ACHN (cell line): ENCODE measurements at places on chromosomes 12 and 14.

DNA sequence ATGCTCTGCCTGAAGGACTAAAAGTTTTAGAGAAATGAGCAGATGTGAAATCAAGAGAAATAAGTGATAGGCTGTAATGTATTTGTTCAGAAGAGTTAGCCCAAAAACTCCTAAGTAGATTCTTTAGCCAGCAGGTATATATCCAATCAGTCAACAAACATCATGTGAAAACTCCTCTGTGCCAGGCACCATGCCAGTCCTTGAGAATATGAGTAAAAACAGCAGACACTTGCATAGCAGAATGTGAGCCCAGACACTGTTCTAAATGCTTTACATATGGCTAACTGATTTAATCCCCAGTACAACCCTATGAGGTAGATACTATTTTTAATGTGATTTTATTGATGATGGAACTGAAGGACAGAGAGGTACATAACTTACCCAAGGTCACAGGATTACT, 329.8 kb downstream of the PAWR start:
- no peak for DNase-seq

GRCh38 chr12:46998811-46999368, 80.5 kb upstream of the PCED1B start:
- no peak for DNase-seq

GRCh38 chr14:103846543-103847450, 578 bp downstream of the PPP1R13B start:
- peak; percentile 38 for DNase-seq

- no peak for DNase-seq
Measured at GRCh38 chr14:32327255-32327961, 1.7 kb upstream of the AKAP6 start.

- no peak for DNase-seq
Measured at GRCh38 chr14:23402296-23403138, 5.6 kb downstream of the MYH6 start.

DNA sequence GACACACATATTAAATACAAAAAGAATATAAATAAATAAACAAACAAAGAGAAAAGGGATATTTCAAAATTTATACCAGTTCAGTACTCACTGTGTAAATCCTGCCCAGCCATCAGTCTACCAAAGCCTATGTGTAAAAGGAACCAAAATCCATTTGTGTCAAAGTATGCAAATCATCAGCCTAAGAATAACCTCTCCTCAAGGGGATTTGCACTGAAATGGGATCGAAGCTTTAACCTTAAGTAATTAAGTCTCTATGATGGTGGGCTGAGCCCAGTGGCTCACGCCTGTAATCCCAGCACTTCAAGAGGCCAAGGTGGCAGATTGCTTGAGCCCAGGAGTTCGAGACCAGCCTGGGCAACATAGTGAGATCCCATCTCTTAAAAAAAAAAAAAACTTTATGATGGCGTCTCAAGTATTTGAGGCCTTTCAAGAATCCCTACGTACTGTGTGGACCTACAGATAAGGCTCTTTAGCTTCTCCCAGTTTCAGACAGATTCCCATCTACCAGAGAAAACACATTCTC, 57.8 kb upstream of the METAP2 start:
- no peak for DNase-seq

DNA sequence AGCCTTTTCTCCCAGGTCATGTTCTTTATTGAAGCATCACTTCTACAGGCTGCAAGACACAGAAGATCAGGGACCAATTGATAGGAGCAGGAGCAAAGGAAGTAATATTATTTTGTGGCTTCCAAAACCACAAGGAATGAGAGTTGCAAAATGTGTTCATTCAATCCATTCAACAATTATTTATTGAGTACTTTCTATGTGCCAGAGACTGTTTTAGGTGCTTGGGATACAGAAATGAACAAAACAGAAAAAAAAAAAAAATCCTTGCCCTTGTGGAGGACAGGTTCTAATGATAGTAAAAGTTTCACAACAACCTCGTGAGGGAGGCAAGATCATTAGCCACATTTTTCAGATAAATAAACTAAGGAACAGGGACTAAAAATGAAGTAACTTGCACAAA, 20.1 kb upstream of the DACT1 start:
- DNase-seq, result no peak

DNA sequence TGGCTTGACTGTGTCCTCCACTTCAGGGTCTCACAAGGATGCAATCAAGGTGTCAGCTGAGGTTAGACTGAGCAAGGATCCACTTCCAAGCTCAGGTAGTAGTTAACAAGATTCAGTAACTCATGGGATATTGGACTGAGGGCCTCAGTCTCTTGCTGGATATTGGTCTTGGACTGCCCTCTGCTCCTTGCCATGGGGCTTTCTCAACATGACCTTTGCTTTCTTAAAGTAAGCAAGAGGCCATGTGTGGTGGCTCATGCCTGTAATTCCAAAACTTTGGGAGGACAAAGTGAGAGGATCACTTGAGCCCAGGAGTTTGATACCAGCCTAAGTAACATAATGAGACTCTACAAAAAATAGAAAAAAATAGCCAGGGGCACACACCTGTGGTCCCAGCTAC, 231.3 kb upstream of the AMIGO2 start:
- DNase-seq, result no peak

GRCh38 chr12:109994401-109995175, 1.6 kb downstream of the GIT2 start:
- DNase-seq, result no peak

DNA sequence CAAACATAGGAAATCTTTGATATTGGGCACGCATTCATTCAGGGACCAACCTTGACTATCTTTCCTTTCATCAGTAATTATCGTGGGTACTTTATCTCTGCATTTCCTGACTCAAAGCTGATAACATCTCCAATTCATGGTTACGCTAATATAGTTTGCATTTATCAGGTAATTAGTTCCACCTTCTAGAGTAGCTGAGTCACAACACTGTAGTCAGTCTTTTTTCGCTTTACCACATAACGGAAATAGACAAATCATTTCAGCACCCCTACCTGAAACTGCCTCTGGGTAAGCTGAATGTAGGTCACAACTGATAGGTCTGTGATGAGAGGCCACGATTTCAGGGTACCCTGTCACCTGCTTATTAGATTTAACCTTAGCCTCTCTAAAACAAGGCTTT, 36.7 kb upstream of the IL22 start:
- no peak for DNase-seq

DNA sequence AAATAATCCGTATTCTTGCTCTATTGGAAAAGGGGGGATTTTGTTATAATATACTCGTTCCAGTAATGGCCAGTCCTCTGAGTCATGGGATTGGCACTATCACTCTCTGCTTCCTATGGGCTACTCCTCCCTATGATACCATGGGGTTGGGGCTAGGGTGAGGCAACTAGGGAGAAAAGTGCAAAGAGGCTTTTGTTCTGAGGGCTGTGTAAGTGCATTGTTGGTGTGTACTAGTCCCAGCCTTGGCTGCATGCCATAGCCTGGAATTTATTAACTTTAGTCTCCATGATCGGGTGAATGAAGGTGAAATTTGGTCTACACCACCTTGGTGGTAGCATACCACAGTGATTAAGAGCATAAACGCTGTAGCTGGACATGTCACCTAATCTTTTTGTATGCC, 247.6 kb downstream of the RPAP3 start:
- DNase-seq, result no peak

DNA sequence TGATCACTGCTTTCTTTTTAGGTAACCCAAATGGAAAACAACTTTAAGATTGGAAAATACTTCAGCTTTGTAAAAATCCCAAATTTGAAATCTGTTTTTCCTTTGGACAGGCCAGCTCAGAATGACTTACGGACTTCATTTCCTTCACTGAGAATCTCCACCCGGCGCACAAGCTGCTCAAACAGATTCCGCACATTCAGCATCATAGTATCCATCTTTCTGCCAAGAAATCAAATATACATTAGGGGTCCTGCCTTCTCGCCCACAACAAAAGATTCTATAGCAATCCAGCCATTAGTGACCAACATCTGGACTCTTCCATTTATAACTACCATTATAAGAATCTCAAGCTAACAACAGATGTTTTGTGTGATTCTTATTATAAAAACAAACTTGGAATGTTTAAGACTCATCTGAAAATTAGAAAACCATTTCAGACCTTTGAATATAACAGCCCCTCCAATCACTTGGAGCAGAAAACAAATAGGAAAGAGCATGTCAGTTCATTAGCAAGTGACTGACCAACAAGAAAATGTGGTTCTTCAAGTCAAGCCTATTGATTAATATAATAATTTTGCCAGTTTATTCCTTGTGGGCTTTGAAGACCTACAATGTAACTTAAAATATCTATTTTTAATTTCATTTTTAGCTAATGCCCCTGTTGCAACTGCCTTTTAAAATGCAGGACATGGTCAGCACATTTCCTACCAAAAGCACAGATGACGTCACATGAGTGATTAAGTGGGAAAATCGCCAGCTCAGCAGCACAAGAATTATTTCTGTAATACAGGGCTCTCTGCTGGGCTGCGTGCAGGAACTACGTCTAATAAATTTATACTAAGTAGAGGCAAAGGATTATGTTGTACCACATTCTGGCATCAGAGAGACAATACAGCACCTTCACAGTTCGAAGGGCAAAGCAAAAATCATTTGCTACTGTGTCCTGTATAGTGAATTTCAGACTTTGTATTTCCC, 8.5 kb downstream of the RACGAP1 start:
- DNase-seq, result peak; percentile 62

GRCh38 chr14:75660238-75660629, 442 bp downstream of the ERG28 start:
- no peak for DNase-seq

DNA sequence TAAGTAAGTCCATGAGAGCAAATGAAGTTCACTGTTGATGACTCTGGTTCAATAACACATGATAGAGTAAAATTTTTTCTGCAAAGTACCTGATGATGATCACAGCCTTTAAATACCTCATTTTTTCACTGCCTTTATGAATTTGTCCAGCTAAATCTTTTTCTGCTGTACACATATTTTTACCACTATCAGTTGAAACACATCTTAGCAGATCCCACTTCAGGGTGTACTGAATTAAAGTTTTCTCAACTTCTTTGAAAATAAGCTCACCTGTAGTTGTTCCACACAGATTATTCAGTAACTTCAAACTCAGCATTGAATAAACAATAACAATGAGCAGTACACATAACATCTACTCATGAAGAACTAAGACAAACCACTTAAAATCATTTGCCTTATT, 385.9 kb downstream of the NELL2 start:
- no peak for DNase-seq

DNA sequence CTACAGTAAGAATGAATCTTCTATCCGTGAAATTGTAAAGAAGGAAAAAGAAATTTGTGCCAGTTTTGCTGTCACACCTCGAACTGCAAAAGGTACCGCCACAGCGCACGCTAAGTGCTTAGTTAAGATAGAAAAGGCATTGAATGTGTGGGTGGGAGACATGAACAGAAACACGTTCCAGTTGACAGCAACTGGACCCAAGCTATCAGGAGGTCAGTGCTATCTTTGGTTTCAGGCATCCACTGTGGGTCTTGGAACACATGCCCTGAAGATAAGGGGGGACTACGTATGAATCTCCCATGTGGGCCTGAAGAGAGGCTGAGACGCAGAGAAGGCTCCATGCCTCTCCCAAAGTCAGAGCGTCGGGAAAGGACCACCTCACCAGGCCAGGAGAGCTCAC, 9.8 kb downstream of the IFFO1 start:
- no peak for DNase-seq

DNA sequence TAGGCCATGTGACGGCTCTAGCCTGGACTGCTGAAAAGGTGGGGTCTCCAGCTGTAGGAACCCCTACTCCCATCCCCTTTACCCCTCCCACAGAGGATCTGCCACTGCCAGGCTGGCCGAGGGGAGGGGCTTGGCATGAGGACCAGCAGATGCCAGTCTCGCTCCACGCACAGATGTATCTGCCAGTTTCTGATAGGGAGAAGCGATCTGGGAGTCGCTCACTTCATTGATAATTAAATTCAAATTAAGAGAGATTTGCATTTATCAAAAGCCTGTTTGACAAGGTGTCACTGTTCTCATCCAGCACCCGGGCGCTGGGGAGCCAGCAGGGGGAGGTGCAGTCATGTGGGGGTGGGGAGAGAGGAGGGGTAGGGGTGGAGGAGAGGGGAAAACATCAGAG, 217.6 kb upstream of the MYL2 start:
- DNase-seq, result no peak

GRCh38 chr12:62738105-62738504, 196.8 kb downstream of the PPM1H start:
- no peak for DNase-seq

- peak; percentile 93 for DNase-seq
Measured at GRCh38 chr12:80186727-80187217, 87.4 kb downstream of the OTOGL start.

- DNase-seq, result no peak
Measured at GRCh38 chr14:22796087-22796707, 19.0 kb downstream of the SLC7A7 start.

- DNase-seq, result no peak
Measured at GRCh38 chr12:128844031-128844635, 9.1 kb upstream of the GLT1D1 start.

GRCh38 chr12:12985817-12986408, 14.2 kb downstream of the HEBP1 start:
- DNase-seq, result peak; percentile 64

- DNase-seq, result no peak
Measured at GRCh38 chr12:28079539-28079938, 107.0 kb upstream of the PTHLH start.

- DNase-seq, result no peak
Measured at GRCh38 chr12:66971816-66972215, 292.9 kb upstream of the GRIP1 start.

- DNase-seq, result peak; percentile 57
Measured at GRCh38 chr12:27177706-27178105, 66.4 kb upstream of the STK38L start.

GRCh38 chr12:6215120-6215807, 15.1 kb downstream of the CD9 start:
- DNase-seq, result no peak

- DNase-seq, result no peak
Measured at GRCh38 chr12:553216-554000, 93.7 kb downstream of the B4GALNT3 start.

GRCh38 chr12:111686574-111687105, 787 bp downstream of the ACAD10 start:
- no peak for DNase-seq

DNA sequence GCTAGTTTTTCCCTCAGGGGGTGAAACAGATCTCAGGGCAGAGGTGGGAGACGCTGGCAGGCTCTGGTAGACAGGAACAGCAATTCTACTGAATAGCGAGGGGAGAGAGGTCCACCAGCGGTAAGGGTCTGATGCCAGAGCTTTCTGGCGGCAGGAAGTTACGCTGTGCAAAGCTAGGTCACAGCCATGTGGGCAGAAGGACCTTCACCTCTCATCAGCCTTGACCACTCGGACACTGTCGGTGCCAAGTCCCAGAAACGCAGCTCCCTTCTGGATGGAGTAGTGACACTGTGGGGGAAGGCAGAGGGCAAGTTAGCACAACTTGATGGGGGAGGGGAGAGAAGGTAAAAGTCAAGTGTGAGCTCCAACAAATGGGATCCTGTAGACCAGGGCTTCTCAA, 10.3 kb upstream of the ZNF740 start:
- no peak for DNase-seq

DNA sequence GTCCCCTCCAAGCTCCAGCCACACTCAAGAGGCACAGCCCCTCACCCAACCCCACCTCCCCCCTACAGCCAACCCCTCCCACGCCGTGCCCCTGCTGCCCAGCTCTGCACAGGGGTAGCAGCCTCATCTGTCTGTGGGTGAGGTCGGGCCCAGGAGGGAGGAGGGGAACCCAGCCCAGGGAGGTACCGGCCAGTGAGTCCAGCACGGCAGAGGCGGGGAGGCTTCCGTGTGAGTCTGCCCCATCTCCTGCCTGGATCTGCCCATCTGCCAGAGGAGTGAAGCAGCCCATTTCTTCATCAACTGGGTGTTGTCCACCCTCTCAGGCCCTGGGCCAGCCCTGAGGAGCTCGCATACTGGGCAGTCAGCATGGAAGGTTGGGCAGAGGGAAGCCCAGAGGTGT, 54.2 kb downstream of the CCNK start:
- no peak for DNase-seq
